ENCODE measurements at places on chromosomes 5 and 9.

GRCh38 chr5:86757824-86758223 lies 140.1 kb downstream of the COX7C start:
- DNase-seq, result no peak

- no peak for DNase-seq
Measured at GRCh38 chr5:109594217-109594616, 95.5 kb upstream of the MAN2A1 start.

DNA sequence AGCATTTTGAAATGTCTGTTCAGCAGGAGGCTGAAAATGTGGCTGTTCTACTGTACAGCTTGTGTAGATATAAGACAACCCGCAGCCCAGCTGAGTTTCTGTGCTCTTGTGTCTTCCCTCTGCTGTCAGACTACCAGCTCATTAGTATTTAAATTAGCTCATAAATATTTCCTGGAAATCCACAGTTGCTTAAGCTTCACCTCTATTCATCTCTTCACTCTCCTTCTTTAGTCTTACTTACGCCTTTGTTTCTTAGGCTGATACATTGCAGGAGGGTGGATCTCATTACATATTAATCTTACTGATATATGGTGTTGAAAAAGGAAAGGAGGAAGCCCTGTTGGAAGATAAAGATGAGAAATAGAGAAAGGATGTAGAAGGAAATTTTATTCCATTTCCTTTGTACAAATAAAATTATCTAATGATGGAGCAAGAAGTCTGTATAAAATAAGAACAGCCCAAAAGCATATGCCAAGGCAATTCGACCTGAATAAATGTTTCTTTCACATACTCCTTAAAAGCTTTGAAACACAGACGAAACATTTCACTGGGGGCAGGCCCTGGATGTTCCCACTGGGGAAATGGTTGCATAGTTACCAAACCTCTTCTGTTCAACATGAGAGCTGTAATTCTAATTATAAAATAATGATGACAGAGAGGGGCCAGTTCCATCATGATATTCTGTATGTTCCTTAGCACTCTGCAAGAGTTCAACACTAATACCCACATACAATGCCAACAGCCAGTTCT lies 111.8 kb upstream of the APC start:
- no peak for DNase-seq

GRCh38 chr9:132935026-132935425 lies 9.4 kb downstream of the TSC1 start:
- no peak for DNase-seq

DNA sequence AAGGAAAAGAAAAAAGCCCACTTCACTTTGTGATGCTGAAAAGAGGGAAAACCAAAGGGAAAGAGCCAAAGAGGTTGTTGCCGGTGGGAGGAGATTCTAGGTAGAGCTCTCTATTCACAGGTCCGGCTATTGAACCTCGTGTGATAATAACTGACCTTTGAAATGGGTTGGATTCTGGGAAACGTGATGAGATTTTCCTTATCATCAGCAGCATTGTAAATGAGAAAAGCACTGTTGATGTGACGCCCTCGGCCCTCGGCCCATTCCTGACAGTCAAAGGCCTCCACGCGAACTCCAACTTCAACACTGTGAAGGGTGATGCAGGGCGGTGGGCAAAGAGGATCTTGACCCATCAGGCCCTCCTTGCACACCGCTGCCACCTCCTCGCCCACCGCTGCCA lies 43.3 kb downstream of the ZCCHC9 start:
- DNase-seq, result no peak

DNA sequence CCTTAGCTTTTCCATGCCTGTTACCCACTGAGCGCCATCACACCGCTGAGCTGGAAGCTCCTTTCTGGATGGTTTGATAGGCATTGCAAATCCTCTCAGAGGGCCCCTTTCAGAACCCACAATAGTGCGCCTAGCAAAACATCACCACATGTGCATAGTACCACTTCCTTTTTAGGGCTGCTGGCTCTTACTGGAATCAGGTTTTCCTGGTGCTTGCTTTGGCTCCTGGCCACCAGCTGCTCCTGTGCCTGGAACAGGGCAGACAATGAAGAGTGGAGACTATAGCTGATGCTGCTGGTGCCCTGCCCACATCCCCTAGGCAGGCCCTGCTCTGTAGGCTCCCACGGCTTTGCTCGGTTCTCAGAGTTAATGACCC lies 163.6 kb upstream of the SEMA6A start:
- no peak for DNase-seq

DNA sequence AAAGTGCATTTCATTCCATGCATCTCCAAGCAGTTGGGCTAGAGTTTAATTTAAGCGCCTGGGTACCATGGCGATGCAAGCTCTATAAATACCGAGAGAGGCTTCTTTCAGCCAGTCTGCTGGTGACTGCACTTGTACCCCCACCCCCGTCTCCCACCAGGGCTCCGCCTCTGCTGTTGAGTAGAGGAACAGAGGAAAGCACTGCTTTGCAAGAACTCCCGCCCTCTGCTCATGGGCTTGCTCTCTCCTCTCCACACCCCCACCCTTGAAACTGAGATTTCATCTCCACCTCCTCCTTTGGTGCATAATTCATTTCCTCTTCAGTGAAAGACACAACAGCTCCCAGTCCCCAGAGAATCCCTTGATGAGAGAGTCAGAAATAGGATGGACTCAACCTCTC lies 5.1 kb upstream of the WWC1 start:
- DNase-seq, result no peak

DNA sequence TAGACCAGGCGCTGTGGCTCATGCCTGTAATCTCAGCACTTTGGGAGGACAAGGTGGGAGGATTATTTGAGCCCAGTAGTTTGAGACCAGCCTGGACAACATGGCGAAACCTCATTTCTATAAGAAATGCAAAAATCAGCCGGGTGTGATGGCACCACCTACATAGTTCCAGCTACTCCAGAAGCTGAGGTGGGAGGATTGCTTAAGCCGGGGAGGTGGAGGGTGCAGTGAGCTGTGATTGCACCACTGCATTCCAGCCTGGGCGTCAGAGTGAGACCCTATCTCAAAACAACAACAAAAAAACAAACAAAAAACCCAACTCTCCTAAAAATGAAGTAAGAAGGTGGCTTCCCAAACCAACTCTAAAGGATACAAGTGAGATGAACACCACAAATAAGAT lies 23.0 kb downstream of the IARS1 start:
- DNase-seq, result no peak

GRCh38 chr5:98768160-98768959 lies 5.1 kb upstream of the RGMB start:
- DNase-seq, result no peak

- no peak for DNase-seq
Measured at GRCh38 chr9:96126321-96126881, 175.6 kb downstream of the HSD17B3 start.

DNA sequence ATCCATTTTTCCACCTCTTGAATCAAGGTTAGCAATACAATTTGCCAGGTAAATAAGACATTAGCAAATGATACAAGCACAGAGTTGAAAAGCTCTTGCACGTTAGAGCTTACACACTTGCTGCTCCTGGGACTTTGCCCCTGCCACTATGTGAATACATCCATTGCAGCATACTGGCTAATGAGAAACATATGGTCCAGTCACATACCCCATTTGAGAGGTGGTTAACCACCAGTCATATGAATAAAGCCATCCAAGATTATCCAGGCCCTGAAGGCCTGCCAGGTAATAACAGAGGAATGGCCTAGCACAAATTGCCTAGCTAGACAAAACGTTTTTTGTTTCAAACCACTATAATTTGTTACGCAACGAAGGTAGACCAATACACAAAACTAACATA lies 45.8 kb upstream of the FTMT start:
- no peak for DNase-seq

- DNase-seq, result peak; percentile 31
Measured at GRCh38 chr5:54518146-54518817, 723 bp downstream of the SNX18 start.

GRCh38 chr9:22446950-22447617 lies 460 bp downstream of the DMRTA1 start:
- no peak for DNase-seq

DNA sequence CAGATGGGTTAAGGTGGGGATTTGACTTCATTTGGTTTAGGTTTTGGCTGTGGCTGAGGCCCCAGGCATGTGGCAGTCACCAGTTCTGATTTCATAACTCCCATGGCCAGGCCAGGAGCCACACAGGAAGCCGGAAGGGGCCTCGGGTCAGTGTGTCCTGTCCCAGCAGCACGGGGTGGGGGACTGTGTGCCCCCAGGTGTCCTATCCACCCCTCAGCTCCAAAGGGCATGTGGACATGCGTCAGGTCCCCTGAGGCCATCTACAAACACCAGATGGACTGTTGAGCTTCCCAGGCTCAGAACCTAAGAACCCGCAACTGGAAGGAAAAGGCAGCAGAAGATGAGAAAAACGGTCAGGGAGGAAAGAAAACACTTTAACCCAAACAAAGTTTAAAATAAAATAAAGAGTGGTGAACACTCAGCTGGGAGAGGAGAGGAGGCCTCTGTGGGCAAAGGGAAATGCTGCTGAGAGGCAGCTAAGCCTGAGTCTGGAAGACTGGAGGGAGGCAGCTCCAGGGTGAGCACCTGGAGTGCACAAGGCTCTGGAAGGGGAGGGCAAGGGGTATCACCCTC lies 260.8 kb downstream of the AUH start:
- DNase-seq, result no peak

GRCh38 chr9:135896626-135897025 lies 10.7 kb downstream of the CAMSAP1 start:
- DNase-seq, result no peak

DNA sequence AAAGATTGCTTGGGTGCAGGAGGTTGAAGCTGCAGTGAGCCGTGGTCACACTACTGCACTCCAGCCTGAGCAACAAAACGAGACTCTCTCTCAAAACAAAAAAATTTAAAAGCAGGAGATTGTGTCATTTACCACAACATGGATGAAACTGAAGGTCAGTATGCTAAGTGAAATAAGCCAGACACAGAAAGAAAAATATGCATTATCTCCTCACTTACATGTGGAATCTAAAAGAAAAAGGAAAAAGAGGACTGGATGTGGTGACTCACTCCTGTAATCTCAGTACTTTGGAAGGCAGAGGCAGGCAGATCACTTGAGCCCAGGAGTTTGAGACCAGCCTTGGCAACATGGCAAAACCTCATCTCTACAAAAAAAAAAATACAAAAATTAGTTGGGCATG lies 146.8 kb upstream of the DAPK1 start:
- DNase-seq, result no peak

GRCh38 chr5:181160152-181160754 lies 12.9 kb downstream of the OR2V2 start:
- DNase-seq, result peak; percentile 78

- DNase-seq, result no peak
Measured at GRCh38 chr9:85895685-85896084, 45.3 kb upstream of the NAA35 start.

DNA sequence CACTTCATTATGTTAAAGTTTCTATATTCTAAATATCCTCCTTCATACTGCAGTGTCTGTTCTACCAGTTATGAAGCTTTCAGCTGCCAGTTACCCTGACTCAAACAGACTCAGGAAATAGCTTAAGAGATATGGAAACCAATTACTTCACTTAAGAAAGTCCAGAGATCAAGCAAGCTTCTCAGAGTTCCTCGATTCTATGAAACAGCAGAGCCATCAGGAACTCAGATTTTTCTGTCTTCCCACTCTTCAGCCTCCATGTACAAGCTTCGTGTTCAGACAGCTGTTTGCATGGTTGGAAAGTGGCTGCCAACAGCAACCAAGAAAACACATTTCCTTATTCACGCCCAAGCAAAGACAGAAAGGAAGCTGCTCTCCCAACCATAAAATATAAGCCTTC lies 216.1 kb downstream of the ACTL7B start:
- DNase-seq, result no peak

DNA sequence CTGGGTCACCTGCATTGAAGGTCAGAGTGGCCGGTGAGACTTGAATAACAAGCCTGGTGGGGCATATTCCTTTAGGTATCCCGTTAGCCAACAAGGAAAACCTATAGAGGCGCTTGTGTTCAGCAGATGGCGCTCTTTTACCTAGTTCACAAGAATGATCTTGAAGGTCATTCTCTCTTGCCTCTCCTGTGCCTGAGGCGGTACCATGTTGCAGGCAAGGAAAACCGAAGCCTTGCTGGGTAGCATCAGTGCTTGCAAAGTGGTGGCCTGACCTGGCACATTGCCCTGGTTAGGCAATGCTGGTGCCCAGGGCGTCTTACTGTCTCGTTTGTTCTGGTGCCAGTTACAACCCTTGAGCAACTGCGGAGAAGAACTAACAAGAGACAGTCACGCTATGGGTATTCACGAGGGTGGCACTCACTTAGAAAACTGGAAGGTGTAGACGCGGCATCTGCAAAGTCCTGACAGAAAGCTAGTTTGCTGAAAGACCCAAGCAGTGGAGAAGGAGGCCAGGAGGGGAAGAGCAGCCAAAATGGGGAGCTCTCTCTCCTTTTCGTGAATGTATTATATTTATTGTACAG lies 56.7 kb downstream of the AOPEP start:
- peak; percentile 10 for DNase-seq

- DNase-seq, result no peak
Measured at GRCh38 chr5:84450617-84451414, 66.1 kb upstream of the EDIL3 start.

GRCh38 chr5:178537467-178538371 lies 52.5 kb downstream of the COL23A1 start:
- DNase-seq, result no peak

- no peak for DNase-seq
Measured at GRCh38 chr5:39451276-39451941, 26.6 kb upstream of the DAB2 start.

GRCh38 chr5:34603378-34603777 lies 52.8 kb upstream of the RAI14 start:
- no peak for DNase-seq

GRCh38 chr5:54304040-54304439 lies 6.3 kb downstream of the ARL15 start:
- DNase-seq, result no peak

DNA sequence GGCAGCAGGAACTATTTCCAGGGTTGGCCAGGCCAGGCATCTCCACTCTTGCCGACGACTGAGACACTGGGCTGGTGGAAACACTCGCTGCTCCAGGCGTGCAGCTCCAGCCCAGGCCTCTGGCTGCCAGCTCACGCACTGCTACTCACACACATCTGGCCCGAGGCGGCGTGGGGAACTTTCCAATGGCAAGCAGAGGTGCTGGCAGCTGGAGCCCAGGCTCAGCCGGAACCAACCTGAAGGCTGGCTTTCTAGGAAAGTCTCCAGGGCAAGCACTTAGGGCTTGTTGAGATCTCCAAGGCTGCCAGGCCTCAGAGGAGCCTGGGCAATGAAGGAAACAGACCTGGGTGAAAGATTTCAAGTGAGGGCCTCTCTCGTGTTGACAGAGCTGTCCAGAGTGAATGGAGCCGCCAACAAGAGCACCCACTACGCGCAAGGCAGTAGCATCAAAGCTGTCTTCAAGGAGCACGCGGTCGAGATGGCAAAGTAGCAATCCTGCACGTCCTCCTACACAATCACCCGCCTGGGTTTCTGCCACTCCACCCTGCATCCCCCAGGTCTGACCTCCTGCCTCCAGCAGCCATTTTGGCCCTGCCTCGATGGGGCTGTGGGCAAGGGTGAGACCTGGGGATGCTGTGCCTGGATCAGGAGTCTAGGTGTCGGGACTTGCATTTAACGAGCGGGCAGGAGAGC lies 14.4 kb downstream of the SH3PXD2B start:
- no peak for DNase-seq

GRCh38 chr9:83775932-83776331 lies 41.6 kb downstream of the GKAP1 start:
- no peak for DNase-seq

GRCh38 chr5:14790220-14790619 lies 81.4 kb downstream of the ANKH start:
- DNase-seq, result no peak

All from stimulated activated CD8-positive, alpha-beta memory T cell treated with anti-CD3 and anti-CD28 coated beads, Interleukin-15, amount 100 ng/mL, for 4 hours (primary cell).